ENCODE measurements at places on chromosomes 12 and 14.
A peak's percentile ranks its signal among the peaks of the same experiment; 100 is the strongest.

- peak; percentile 23 for DNase-seq
Observed at GRCh38 chr14:93912782-93913181, 14.4 kb upstream of the FAM181A start.

DNA sequence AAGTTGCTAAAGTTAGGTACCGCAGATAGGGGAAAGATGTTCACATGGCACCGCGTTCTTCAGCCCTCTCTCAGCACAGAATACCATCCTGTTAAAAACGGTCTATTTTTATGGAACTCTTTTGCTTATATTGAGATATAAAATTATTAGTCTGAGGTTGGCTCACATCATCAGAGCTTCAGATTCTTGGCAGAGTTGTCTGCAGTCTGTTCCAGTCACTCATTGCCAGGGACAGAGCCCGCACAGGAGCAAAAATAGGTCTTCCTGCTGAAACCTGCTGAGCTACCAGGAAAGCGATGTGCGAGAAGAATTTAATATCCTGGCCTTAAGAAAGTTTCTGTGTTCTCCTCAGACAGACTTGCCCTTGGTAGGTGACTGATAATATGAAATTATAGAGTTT, 249.8 kb downstream of the VRK1 start:
- DNase-seq = no peak

GRCh38 chr12:53225635-53226424, 6.2 kb downstream of the RARG start:
- no peak for DNase-seq

GRCh38 chr14:96681829-96682228, 115.4 kb upstream of the VRK1 start:
- peak; percentile 24 for DNase-seq

DNA sequence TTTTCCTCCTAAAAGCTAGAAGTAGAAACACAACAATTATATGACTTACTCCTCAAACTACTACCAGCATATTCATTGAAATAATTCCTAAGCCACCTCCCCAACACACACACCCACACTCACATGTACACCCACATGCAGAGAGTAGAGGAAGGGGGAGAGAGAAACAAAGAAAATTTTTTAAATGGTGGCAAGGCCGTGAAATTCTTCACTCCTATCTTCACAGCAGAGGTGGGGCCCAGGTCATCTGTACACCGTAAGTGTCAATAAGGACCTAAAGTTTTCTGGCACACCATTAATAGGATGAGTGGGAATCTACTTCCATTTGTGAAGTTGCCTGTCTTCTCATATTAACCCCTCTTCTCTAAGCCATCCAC, 73.9 kb upstream of the EGLN3 start:
- DNase-seq = no peak

DNA sequence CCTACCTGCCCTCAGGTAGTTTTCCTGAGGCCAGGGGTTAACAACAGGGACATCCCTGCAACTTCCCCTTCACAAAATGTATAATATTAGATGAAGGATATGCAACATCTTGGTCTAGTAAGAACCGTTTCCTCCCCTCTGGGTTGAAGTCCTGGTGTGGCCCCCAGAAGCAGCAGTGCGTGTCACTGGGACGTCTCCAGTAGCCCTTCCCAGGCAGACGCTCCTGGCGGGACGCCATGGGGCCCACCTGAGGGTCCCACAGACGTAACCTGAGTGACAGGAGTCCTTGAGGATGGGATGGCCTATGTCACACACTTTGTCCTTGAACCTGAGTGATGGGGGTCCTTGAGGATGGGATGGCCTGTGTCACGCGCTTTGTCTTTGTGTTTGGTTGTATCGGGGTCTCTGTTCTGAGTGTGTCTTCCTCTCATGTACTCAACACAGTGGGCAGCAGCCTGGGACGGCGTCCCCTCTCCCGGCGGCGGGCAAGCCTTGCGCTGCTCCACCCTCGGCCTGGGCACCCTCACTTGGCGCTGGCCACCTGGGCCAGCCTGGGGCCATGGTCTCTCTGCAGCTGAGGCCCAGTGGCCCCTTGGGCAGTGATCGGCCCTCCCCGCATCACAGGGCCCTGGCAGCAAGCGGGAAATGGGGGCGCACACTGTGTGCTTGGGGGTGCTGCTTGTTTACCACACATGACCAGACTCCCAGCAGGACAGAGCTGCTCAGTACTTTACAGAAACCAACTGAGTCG, 14.3 kb upstream of the AMN start:
- DNase-seq = no peak

DNA sequence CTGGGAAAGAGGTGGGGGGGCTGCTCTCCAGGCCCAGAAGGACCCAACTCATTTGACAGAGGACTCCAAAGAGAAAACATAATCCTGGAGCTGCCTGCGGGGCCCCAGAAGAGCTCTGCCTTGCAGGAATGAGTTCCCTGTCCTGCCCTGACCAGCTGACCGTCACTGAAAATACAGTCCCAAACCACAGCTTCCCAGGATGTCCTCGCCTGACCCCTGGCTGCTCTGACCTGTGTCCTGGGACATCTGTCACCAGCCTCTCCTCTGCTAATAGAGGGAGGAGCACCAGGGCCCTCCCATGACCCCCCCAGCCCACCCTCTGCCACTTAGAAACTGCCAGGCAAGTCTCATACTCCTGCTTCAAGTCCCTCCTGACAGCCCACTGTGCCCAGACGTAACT, 9.8 kb downstream of the FIGNL2 start:
- no peak for DNase-seq

GRCh38 chr12:6312529-6313325, 2.2 kb downstream of the PLEKHG6 start:
- DNase-seq = peak; percentile 61

GRCh38 chr14:26180221-26180620, 417.6 kb downstream of the NOVA1 start:
- no peak for DNase-seq

DNA sequence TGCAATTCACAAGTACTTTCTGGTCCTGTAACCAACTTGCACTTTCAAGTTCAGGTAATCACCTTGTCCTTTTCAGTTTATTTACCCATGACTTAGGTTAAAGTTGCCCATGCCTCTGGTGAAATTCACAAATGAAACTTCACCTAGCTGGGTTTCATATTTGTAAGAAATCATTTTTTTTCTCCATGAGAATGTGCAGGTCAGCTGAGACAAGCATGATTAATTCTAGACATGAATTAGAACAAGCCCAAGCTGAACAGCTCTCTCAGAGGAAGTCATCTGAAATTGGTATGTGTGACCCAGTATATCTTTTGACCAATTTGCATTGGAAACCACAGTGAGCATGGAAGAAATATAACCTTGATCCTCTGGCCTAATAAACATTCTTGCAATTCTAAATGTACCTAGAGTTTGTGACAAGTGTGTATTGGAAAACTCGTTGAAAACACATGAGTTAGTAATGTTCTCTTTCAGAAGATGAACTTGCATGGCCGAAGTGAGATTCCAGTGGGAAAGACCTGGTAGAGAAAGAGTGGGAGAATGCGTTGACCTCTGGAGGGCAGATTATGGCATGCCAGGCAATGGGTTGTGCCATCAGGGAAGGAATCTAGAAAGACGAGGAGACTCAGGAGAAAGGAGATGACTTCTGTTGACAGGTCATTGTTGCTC, 486.5 kb downstream of the ZFP36L1 start:
- DNase-seq = no peak

GRCh38 chr12:2287151-2287550, 234.4 kb downstream of the CACNA1C start:
- DNase-seq = no peak

DNA sequence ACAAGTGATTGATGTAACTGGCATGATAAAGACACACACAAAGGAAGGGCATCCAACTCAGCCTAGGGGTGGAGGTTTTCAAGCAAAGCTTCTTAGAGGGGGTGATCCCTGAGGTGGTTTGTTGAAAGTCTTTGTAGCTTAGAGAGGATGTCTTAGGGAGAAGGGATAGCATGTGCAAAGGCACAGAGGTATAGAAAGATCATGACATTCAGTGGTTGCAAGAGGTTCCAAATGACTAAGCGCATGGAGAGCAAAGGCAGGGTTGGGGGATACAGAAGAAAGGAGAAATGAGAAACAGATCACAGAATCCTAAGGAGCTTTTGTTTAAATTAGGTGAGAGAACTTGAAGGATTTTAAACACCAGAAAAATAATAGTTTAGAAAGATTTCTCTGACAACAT, 5.2 kb upstream of the CCT2 start:
- DNase-seq = no peak

- DNase-seq = peak; percentile 17
Observed at GRCh38 chr14:71060825-71061455, 153.7 kb downstream of the PCNX1 start.

DNA sequence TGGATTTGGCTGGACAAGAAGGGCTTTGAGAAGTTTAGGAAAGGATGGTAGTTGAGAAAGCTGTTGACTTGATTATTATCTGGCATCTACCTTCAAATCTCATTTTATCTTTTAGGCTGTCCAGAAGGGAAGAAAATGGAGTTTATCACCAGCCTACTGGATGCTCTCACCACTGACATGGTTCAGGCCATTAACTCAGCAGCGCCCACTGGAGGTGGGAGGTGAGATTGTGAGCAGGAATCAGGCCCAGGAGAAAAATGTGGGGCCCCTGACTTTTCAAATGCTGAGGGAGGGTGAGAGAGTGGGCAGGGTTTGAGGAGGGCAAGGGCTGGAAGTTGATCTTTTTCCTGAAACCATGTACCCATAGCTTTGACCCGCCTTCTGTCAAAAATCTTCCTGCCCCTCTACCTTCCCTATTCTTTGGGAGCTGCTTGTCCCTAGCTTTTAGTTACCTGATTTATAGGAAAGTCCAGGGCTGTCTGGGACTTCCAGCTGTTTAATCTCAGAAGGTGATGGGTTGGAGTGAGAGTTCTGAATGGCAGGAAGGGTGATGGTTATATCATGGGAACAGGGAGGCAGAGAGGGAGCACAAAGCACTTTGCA, 134.2 kb downstream of the SMOC1 start:
- DNase-seq = no peak

DNA sequence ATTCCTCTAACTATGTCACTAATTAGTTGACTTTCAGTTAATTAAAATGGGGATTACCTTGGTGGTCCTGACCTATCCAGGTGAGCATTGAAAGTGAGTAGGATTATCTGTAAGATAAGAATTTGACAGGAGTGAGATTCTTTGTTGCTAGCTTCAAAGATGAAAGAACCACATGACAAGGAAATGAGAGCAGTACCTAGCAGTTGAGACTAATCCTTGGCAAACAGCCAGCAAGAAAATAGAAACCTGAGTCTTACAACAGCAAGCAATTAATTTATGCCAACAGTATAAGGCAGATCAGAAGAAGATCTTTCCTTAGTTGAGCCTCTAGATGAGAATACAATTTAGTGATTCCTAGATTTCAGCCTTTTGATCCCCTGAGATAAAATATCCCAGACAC, 1058.4 kb downstream of the LRFN5 start:
- DNase-seq = no peak

- no peak for DNase-seq
Observed at GRCh38 chr12:125549836-125550235, 484.6 kb downstream of the AACS start.

- peak; percentile 16 for DNase-seq
Observed at GRCh38 chr14:91509083-91509877, 830 bp downstream of the PPP4R3A start.

- DNase-seq = no peak
Observed at GRCh38 chr14:100332797-100333196, 9.7 kb downstream of the SLC25A47 start.

GRCh38 chr14:32938719-32939253, at the start of gene NPAS3:
NPAS3 (plus strand) TSS chr14:32938879.
- DNase-seq = peak; percentile 13

- DNase-seq = peak; percentile 76
Observed at GRCh38 chr14:64191756-64192155, 102.4 kb downstream of the ESR2 start.

- DNase-seq = no peak
Observed at GRCh38 chr14:22996768-22997654, 12.9 kb downstream of the C14orf93 start.

GRCh38 chr14:90499121-90499520, 102.3 kb downstream of the CALM1 start:
- no peak for DNase-seq

DNA sequence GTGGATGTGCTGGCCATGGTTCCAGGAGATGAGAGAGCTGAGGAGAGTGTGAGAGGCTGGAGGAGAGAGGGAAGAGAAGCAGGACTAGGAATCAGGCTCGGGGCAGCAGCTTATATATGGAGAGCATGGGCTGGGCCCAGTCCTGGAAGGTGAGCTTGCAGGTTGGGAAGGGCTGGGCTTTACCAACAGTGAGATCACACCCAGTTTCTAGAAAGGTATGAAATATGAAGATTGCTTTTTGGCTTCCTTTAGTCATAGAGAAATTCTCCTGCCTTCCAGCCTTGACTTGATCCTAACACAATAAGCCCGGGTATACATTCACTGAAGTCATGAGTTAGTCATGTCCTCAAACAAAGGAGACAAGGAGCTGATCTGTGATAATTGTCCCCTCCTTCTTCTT, at the start of gene KRT6A:
KRT6A (minus strand) TSS at position 86 of the 400 bp plus-strand sequence; CDS start at position 17, 69 bp downstream.
- no peak for DNase-seq

Measured in AG10803 (cell line).